Glutamatergic neuron (in vitro differentiated cells): ENCODE measurements at places on chromosomes 12 and 14. TPM values are rescaled to one million over a fixed set of nuclear protein-coding genes. Genes with fewer than 3 reads are reported as not detected.

Gene NRL
- total RNA-seq, result 3.7 TPM

DNA sequence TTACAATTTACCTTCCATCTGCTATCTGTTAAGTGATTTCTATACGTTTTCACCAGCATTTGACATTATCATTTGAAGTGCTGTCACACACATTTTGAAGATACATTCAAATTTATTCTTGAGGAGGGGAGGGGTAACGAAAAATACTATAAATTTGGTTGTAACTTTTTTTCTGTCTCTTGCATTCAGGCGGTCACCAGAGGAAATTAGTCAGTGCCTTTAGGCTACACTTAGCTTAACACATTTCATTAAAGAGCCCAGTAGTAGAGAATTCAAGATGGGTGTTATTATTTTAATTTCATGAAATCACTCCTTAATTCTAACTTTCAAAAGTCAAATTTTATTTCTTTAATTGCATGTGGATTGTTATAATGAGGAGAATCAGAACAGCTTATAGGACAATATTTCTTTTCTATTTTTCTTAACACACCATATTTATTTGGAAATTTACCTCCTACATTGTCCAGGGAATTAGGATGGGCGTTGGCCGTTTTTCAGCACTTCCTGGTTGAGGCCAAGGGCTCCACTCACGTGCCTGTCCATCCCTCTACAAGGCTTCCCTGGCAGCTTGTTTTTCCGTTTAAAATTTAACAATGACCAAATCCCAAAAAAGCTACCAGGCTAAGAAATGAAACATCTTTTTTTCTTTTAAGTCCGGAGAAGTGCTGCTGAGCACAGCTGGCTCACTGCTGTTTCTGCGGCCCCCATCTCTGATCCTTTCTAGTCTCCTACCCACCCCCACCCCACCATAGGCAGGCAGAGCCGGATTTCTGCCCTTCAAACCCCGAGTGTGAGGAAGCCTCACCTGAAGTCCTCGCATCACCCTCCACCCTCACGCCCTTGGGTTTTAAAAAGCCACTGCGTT lies 1.1 kb upstream of the FAR2 start:
- peaks cover 2% of the 10 kb centered on the region for H3K27me3 ChIP-seq
- H3K36me3 ChIP-seq, result peaks cover 4% of the 10 kb centered on the region
- H3K4me3 ChIP-seq, result peak overlapping the region; percentile 95

Gene CELA1
- total RNA-seq, result not detected

DNA sequence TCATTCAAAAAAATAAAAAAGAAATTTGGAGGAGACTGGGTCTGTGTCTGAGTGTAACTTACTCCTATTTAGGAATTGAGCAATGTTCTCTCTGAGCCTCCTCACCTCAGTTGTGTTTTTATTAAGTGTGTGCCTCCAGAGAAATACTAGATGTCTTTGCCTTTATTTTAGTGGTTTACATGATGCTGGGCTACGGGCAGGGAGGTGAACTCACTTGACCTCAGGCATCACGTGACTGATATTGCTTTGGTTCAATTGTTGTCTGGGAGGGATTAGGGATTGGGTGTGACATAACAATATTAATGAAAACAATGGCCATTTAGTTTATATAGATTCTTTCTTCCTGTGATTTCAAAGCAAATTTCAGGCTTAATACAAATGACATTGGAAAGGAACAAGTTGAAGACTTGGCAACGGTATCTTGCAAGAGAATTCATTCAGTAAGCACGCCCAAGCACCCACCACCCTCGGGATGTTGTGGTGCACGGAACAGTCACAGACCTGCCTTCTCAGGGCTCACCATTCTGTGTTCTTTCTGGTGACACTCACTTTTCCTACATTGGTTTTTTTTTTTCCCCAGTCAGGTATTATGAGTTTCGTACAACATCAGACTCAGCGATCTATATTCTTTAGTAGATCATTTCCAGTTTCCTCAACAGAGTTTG lies 77.5 kb downstream of the BMP4 start:
- H3K27me3 ChIP-seq, result no peaks in the 10 kb centered on the region
- H3K4me3 ChIP-seq, result no peak overlapping the region
- H3K36me3 ChIP-seq, result peaks cover 9% of the 10 kb centered on the region
- no peak for DNase-seq
- no peaks in the 10 kb centered on the region for H3K4me1 ChIP-seq

GRCh38 chr12:97293541-97293940 lies 169.1 kb upstream of the RMST start:
- H3K27me3 ChIP-seq, result no peaks in the 10 kb centered on the region
- H3K4me3 ChIP-seq, result no peak overlapping the region
- H3K36me3 ChIP-seq, result peaks cover 9% of the 10 kb centered on the region
- H3K27ac ChIP-seq, result no peak overlapping the region
- DNase-seq, result no peak

Gene OS9
- total RNA-seq, result 225 TPM

DNA sequence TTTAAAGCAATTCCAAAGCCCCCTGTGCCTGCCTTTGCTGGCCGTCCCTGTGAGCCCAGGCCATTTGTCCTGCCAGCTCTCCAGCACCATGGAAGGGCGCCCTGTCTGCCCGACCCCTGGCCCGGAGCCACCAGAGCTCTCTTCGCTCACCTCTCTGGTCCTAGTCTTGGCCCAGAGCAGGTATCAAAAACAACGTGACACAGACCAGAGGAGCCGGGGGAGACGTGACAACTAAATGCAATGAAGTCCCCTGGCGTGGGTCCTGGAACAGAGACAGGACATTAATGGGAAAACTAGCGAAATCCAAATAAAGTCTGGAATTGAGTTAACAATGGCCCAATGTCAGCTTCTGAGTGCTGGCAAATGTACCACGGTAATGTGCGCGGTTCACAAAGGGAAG lies 83.2 kb upstream of the DIO3 start:
- no peak for DNase-seq
- H3K27ac ChIP-seq, result no peak overlapping the region
- H3K27me3 ChIP-seq, result peaks cover 13% of the 10 kb centered on the region
- peaks cover 32% of the 10 kb centered on the region for H3K4me1 ChIP-seq
- H3K4me3 ChIP-seq, result no peak overlapping the region

DNA sequence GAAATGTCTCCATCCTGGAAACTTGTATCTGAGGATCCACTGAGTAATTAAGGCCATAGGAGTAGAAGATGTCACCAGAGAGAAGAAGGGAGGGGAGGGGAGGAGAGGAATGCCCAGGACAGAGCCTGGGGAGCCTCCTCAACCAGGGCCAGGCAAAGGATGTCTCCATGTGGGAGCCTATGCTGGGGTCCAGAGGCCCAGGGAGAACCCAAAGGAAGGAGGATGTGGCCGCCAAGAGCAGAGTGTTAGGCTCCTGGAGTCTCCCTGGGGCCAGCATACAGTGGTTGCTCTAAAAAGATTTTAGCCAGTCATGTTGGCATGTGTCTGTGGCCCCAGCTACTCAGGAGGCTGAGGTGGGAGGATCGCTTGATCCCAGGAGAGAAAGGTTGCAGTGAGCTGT lies 92.6 kb downstream of the DICER1 start:
- H3K4me1 ChIP-seq, result peaks cover 2% of the 10 kb centered on the region
- peaks cover 2% of the 10 kb centered on the region for H3K27me3 ChIP-seq
- DNase-seq, result no peak
- H3K27ac ChIP-seq, result no peak overlapping the region
- no peaks in the 10 kb centered on the region for H3K36me3 ChIP-seq
- no peak overlapping the region for H3K4me3 ChIP-seq

- H3K36me3 ChIP-seq, result peaks cover 4% of the 10 kb centered on the region
- H3K27me3 ChIP-seq, result peaks cover 4% of the 10 kb centered on the region
- H3K4me3 ChIP-seq, result peak overlapping the region; percentile 71
- peak; percentile 65 for DNase-seq
- H3K4me1 ChIP-seq, result peaks cover 42% of the 10 kb centered on the region
Measured at GRCh38 chr14:101774006-101774795, 12.7 kb downstream of the PPP2R5C start.

Gene PRKD1
- total RNA-seq, result 0.54 TPM

GRCh38 chr14:51398898-51399297 lies 158.9 kb downstream of the TMX1 start:
- H3K36me3 ChIP-seq, result no peaks in the 10 kb centered on the region
- H3K27ac ChIP-seq, result no peak overlapping the region
- H3K27me3 ChIP-seq, result peaks cover 3% of the 10 kb centered on the region
- H3K4me3 ChIP-seq, result no peak overlapping the region
- peaks cover 35% of the 10 kb centered on the region for H3K4me1 ChIP-seq
- DNase-seq, result no peak

- no peaks in the 10 kb centered on the region for H3K36me3 ChIP-seq
- no peak for DNase-seq
- H3K27ac ChIP-seq, result no peak overlapping the region
- peaks cover 2% of the 10 kb centered on the region for H3K27me3 ChIP-seq
Measured at GRCh38 chr12:45615268-45615667, 114.2 kb upstream of the ARID2 start.

- peaks cover 16% of the 10 kb centered on the region for H3K4me1 ChIP-seq
- no peak overlapping the region for H3K27ac ChIP-seq
- H3K27me3 ChIP-seq, result no peaks in the 10 kb centered on the region
- H3K36me3 ChIP-seq, result no peaks in the 10 kb centered on the region
Measured at GRCh38 chr12:65670775-65671174, 153.5 kb upstream of the HMGA2 start.

DNA sequence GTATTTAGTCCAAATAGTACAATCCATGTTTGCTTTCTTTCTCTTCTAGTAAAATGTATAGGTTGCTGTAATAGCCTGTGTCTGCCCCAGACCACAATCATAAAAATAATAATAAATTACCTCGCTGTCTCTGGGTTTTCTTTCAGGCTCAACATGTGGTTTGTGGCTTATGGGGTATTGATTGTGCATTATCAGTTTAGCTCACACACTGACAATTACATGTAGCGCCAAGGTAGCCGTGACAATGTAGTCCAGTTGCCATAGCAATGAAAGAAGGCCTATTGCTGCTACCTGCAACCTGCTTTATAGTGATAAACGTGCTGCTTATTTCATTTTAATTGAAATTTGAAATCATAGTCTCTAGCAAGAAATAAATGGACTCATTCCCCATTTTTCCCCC lies 1009.8 kb downstream of the NRXN3 start:
- DNase-seq, result no peak
- no peaks in the 10 kb centered on the region for H3K27me3 ChIP-seq
- H3K4me1 ChIP-seq, result no peaks in the 10 kb centered on the region
- H3K36me3 ChIP-seq, result no peaks in the 10 kb centered on the region
- H3K27ac ChIP-seq, result no peak overlapping the region
- no peak overlapping the region for H3K4me3 ChIP-seq

Gene GLIPR1L1
- total RNA-seq, result not detected

GRCh38 chr12:117583677-117584225 lies 222.3 kb upstream of the NOS1 start:
- H3K36me3 ChIP-seq, result no peaks in the 10 kb centered on the region
- peaks cover 12% of the 10 kb centered on the region for H3K4me1 ChIP-seq
- H3K27ac ChIP-seq, result peak overlapping the region; percentile 15
- H3K4me3 ChIP-seq, result no peak overlapping the region

DNA sequence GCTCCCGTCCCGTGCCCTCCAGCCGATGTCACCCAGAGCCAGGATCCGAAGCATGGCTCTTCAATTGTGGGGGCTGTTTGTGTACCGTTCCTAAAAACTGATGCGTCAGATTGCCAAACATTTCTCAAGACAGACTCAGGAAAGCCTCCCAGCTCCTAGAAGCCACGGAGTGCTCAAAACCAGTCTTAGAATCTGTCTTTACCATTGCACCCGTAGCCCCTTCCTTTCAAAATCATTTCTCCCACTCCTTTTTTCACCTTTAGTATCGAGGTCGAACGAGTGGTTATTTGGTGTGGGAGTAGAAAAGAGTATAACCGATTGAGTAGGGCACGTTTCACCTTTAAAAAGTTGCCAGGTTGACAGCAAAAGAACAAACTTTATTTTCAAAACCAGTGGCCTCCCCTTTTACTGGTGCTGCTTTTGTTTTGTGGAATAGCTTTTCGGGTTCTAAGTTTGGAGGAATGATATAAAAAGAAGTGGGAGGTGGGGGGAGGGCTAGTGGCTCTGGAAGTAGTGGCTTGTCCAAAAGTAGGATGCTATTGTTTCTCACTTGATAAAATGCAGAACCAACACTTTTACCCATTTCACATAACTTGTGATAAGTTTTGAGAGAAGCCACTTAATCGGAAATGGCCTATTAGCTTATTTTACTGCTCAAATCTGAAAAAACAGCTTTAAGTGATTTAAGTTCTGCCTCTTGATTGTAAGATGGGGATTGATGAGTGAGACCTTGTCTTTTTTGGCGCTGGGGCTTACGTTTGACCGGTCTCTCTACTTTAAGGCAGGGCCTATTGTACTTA lies 803 bp downstream of the STK38L start:
- H3K27ac ChIP-seq, result peak overlapping the region; percentile 97
- no peaks in the 10 kb centered on the region for H3K36me3 ChIP-seq
- H3K4me1 ChIP-seq, result peaks cover 14% of the 10 kb centered on the region
- H3K4me3 ChIP-seq, result peak overlapping the region; percentile 99
- H3K27me3 ChIP-seq, result peaks cover 7% of the 10 kb centered on the region
